ENCODE measurements at places on chromosomes 7 and 10. TPM values are rescaled to one million over a fixed set of nuclear protein-coding genes. Genes with fewer than 3 reads are reported as not detected.
A peak's percentile ranks its signal among the peaks of the same experiment; 100 is the strongest.

OIT3 gene
- total RNA-seq = not detected

PROSER2 gene
- 0.30 TPM for total RNA-seq

ST8SIA6 gene
- total RNA-seq = 0.95 TPM

SPDYE6 gene
- total RNA-seq = not detected

SFMBT2 gene
- 27.0 TPM for total RNA-seq

ANKRD61 gene
- 0.20 TPM for total RNA-seq

CUTC gene
- 25.6 TPM for total RNA-seq

- H3K36me3 ChIP-seq = peaks cover 5% of the 10 kb centered on the region
- H3K27me3 ChIP-seq = peaks cover 2% of the 10 kb centered on the region
- no peak overlapping the region for H3K27ac ChIP-seq
- H3K4me3 ChIP-seq = no peak overlapping the region
- DNase-seq = no peak
Measured at GRCh38 chr10:35579726-35580422, 25.3 kb upstream of the GJD4 start.

- H3K36me3 ChIP-seq = no peaks in the 10 kb centered on the region
- DNase-seq = no peak
- H3K27me3 ChIP-seq = no peaks in the 10 kb centered on the region
- no peaks in the 10 kb centered on the region for H3K4me1 ChIP-seq
- H3K27ac ChIP-seq = no peak overlapping the region
Measured at GRCh38 chr7:82348251-82348650, 95.3 kb downstream of the CACNA2D1 start.

DNA sequence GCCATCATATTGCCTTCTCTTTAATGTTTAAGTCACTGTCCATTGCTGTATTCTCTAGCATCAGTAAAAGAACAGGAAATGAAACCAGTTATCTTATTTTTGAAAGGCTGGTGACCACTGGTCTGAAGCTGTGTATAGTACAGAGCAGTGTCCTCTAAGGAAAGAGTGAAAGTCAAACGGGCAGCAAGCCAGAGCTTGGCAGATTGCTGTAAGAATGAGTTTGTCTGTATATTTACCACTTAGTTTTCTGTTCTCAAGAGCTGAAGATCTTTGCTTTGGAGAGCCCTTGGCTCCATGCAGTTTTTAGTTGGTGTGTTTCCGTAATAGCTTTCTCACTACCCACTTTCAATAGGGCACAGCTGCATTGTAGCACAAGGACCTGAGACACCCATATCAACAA, 31.9 kb downstream of the PCBD1 start:
- DNase-seq = no peak
- H3K36me3 ChIP-seq = peaks cover 24% of the 10 kb centered on the region
- H3K4me1 ChIP-seq = peaks cover 9% of the 10 kb centered on the region
- no peaks in the 10 kb centered on the region for H3K27me3 ChIP-seq
- H3K27ac ChIP-seq = no peak overlapping the region

- no peak overlapping the region for H3K27ac ChIP-seq
- no peak for DNase-seq
- H3K27me3 ChIP-seq = peaks cover 83% of the 10 kb centered on the region
- H3K4me3 ChIP-seq = no peak overlapping the region
- H3K36me3 ChIP-seq = no peaks in the 10 kb centered on the region
Measured at GRCh38 chr10:117543225-117544003, 868 bp downstream of the EMX2 start.

DNA sequence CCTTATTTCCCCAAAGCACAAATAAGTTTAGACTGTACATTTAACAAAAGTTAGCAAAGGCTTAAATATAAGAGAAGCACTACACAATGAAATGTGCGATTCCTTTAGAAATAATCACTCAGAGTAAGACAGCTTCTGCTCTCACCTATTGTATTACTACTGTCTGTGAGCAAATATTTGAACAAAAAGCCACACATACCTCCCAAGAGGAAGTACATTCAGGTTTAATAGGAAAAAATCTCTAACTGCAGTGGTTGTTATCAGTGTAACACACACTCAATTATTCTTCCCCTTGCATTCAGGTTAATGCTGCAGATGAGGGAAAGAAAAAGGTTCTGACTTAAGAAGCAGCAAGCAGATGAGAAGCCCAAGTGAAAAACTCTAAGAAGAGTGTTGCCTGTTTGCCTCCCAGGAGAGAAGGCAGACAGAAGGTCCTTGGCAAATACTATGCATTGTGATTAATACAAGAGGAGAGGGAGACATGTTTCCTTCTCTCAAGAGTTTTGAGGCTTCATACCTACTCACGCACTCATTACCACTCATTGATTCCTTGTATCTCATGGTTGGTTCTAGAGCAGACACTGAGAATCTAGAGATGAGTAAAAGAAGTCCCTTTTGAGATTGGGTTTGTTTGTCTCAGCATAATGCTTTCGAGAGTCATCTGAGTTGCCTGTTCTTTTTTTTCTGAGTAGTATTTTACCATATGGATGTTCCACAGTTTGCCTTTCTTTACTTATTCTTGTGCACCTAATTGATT, 13.6 kb downstream of the GIMAP4 start:
- H3K27ac ChIP-seq = peak overlapping the region; percentile 24
- no peak overlapping the region for H3K4me3 ChIP-seq
- H3K27me3 ChIP-seq = no peaks in the 10 kb centered on the region

DNA sequence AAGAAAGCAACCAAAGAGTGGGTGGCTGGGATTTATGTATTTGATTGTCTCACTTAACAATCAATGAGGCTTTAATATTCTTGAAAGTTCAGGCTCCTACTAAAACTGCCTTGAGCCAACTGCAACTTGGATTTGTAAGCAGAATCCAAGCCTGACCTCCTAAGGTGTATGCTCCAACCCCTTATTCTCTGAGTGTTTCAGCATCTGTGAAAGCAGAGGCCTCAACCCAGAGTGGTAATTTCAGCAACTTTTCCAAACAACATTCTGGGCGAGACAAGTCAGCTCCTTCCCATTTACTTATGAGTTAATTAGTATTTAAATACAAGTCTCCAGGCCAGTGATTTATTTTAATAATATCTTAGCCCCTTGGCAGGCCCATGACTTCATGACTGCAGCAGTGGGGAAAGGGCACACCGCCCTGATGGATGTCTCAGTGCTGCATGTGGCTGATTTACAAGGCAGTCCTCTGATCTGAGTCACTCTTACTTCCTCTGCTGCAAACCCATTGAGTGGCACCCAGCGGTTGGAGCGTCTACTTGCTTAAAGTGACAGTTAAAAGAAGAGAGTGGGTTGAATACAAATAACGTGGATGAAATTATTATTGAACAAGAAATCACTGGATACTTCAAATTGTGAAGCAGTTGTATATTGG, 209.1 kb downstream of the TRIL start:
- DNase-seq = no peak
- no peaks in the 10 kb centered on the region for H3K36me3 ChIP-seq
- H3K4me1 ChIP-seq = no peaks in the 10 kb centered on the region
- no peaks in the 10 kb centered on the region for H3K27me3 ChIP-seq

- H3K4me3 ChIP-seq = no peak overlapping the region
- peaks cover 13% of the 10 kb centered on the region for H3K4me1 ChIP-seq
- H3K27me3 ChIP-seq = no peaks in the 10 kb centered on the region
- no peak for DNase-seq
Measured at GRCh38 chr7:92061154-92061553, 73.1 kb downstream of the CYP51A1 start.

DNA sequence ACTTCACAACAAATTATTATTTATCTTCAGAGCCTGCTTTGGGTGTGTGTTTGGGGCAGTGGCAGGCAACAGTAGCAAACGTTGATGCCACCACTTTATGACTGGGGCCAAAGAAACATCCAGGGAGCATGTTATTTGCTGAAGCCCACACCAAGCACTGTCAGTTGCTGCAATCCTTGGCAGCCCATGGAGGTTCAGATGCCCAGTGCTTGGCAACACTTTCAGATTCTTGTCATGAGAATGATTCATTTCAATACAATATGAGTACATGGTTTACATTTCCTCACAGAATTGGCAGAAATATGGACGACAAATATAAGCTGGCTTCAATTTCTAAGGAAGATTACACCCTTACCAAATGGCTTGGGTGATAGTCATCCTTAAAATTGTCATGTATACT, 46.5 kb upstream of the GLI3 start:
- no peaks in the 10 kb centered on the region for H3K4me1 ChIP-seq
- DNase-seq = no peak
- no peaks in the 10 kb centered on the region for H3K27me3 ChIP-seq
- no peak overlapping the region for H3K27ac ChIP-seq
- H3K36me3 ChIP-seq = no peaks in the 10 kb centered on the region
- H3K4me3 ChIP-seq = no peak overlapping the region

DNA sequence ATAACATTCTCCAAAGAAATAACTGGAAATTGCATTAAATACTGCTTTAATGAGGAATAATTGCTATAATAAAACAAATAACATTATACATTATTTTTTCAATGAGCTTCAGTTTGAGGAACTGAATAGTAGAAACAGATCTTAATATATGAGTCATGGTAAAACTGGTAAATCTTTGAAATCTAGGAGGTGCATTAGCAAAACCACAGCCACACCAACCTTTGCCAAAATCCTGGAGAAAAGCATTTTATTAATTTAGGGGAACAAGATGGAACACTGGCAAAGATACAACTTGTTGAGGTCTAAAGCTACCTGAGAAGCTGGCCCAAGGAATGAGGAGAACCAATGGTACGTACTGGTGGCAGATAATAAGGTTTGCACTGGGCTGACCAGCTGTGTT, 5.4 kb upstream of the ASL start:
- no peak overlapping the region for H3K27ac ChIP-seq
- no peaks in the 10 kb centered on the region for H3K36me3 ChIP-seq
- H3K27me3 ChIP-seq = peaks cover 7% of the 10 kb centered on the region
- no peak for DNase-seq
- peaks cover 1% of the 10 kb centered on the region for H3K4me1 ChIP-seq

DNA sequence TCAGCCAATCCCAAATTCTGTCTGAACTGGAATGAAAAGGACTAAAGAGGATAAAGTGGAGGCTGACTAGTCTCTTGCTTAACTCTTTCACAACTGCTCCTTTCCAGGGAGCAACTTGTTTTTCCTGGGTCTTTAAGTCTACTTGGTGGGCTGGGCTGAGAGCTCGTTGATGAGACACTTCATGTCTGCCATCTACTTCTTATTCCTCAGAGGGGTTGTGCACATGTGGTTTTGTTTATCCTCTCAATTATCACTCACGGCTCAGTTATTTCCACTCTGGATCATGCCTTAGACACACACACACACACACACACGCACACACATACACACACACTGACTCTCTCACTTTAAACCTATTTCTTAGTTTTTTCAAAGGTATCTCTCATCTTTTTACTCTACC, 298.6 kb upstream of the MTPN start:
- no peak for DNase-seq
- no peak overlapping the region for H3K27ac ChIP-seq
- H3K4me3 ChIP-seq = no peak overlapping the region
- no peaks in the 10 kb centered on the region for H3K27me3 ChIP-seq
- no peaks in the 10 kb centered on the region for H3K4me1 ChIP-seq
- no peaks in the 10 kb centered on the region for H3K36me3 ChIP-seq

DNA sequence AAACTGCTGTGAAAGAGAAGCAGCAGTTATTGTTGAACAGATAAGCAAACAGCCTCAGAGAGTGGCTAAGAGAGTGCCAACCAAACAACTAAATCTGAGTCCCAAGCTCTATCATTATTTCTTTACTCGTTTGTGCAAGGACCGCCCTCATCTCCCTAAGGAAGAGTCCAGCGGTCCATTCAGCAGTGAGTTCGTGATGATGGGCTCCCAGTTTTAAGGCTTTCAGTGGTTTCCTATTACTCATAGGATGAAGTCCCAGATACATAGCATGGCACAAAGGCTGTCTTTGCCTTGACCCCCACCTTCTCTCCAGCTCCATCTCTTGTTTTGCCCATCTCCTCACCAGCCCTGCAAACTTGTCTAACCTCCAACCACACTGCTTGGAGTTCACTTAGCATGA, 24.3 kb upstream of the PDE1C start:
- H3K4me1 ChIP-seq = no peaks in the 10 kb centered on the region
- H3K4me3 ChIP-seq = no peak overlapping the region
- DNase-seq = no peak
- H3K27me3 ChIP-seq = no peaks in the 10 kb centered on the region

- H3K36me3 ChIP-seq = no peaks in the 10 kb centered on the region
- peak overlapping the region; percentile 66 for H3K4me3 ChIP-seq
Measured at GRCh38 chr7:98870807-98871491, 1.1 kb upstream of the TMEM130 start.

GRCh38 chr10:124534231-124534798, 72.7 kb downstream of the LHPP start:
- peaks cover 3% of the 10 kb centered on the region for H3K27me3 ChIP-seq
- no peak overlapping the region for H3K27ac ChIP-seq

GRCh38 chr10:61970182-61971002, 68.9 kb downstream of the ARID5B start:
- DNase-seq = no peak
- peak overlapping the region; percentile 52 for H3K27ac ChIP-seq
- H3K27me3 ChIP-seq = no peaks in the 10 kb centered on the region
- H3K4me1 ChIP-seq = peaks cover 69% of the 10 kb centered on the region

DNA sequence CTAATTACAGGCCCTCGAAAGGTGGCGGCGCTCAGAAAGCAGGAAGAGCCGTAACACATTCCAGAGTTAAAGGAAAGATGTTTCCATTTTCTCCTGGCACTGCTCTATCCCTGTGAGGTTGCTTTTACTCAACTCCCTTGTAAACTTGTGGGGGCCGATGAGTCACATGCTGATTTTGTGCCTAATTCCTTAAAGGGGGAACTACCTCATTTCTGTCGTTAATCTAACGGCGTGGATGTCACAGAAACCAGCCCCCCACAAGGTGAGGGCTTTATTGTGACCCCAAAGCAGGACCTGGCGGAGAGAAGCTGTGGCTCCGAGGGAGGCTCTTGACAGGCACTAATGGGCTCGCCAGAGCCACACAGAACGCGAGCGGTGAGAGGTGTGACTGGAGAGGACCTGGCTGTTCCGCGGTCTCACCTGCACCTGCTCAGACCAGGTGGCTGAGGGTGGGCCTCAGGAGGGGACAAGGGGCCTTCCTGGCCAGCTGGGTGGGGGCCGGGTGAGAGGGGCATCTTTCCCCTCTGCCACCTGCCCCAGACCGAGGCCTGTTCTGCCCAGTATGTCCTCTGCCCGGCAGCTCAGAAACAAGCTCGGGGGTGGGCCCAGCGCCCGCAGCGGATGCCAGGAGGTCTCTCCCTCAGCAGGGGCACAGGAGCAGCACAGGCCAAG, 50.9 kb downstream of the CALML3 start:
- peaks cover 7% of the 10 kb centered on the region for H3K27me3 ChIP-seq
- no peak for DNase-seq
- no peaks in the 10 kb centered on the region for H3K36me3 ChIP-seq

DNA sequence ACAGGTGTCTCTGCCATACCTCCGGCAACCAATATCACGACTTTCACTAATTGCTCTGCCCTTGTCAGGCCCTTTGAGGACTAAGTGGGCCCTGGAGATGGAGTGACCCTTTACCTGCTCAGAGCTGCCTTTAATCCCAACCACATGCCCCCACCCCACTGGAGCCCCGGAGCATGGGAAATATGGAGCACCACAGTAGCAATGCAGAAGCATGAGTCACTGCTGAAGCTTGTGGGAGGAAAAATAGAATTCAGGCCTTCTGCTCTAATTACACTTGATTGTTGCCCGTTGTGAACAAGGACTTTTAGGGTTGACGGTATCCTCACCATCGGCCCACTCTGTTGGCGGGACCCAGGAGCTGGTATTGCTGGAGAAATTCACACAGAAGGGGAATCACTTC, 52.5 kb upstream of the FRMD4A start:
- no peaks in the 10 kb centered on the region for H3K36me3 ChIP-seq
- no peak overlapping the region for H3K27ac ChIP-seq
- no peak for DNase-seq
- peaks cover 50% of the 10 kb centered on the region for H3K27me3 ChIP-seq

GRCh38 chr7:112422842-112423496, 27.3 kb upstream of the IFRD1 start:
- no peaks in the 10 kb centered on the region for H3K36me3 ChIP-seq
- peak; percentile 23 for DNase-seq
- H3K4me3 ChIP-seq = no peak overlapping the region
- no peak overlapping the region for H3K27ac ChIP-seq
- H3K4me1 ChIP-seq = peaks cover 19% of the 10 kb centered on the region

Data from activated CD4-positive, alpha-beta memory T cell treated with anti-CD3 and anti-CD28 coated beads, Interleukin-2, amount 10 ng/mL, durations not matched to agents 7 days and 5 days (primary cell).